ENCODE measurements at places on chromosomes 12 and 14.

DNA sequence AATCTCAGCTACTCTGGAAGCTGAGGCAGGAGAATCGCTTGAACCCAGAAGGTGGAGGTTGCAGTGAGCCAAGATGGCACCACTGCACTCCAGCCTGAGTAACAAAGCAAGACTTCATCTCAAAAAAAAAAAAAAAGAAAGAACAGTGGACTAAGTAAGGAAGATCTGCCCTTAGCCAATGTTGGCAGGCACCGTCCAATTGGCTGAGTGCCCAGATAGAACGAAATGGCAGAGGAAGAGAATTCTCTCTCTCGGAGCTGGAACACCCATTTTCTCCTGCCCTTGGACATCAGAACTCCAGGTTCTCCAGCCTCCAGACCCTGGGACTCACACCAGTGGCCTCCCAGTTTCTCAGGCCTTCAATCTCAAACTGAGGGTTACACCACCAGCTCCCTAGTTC lies 49.9 kb downstream of the ESR2 start:
- DNase-seq = no peak

- no peak for DNase-seq
Observed at GRCh38 chr12:46585854-46586621, 213.5 kb upstream of the SLC38A2 start.

GRCh38 chr14:80958226-80958625 lies 2.8 kb downstream of the TSHR start:
- no peak for DNase-seq

DNA sequence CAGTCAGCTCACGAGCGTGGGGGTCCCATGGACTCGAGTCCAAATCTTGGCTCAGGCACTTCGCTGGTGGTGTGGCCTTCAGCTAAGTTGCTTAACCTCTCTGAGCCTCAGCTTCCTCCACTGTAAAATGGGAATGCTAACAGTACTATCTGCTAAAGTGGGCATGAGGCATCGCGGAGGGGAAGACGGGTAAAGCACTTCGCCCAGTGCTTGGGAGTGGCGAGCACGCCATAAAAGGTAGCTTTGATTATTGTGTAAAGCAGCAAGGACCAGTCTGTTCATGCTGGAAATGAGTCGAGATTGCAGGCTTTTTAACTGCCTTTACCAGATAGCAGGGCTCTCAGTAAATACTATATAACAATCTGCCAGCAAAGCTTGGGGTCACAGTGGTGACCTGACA lies 24.5 kb downstream of the HRK start:
- no peak for DNase-seq

DNA sequence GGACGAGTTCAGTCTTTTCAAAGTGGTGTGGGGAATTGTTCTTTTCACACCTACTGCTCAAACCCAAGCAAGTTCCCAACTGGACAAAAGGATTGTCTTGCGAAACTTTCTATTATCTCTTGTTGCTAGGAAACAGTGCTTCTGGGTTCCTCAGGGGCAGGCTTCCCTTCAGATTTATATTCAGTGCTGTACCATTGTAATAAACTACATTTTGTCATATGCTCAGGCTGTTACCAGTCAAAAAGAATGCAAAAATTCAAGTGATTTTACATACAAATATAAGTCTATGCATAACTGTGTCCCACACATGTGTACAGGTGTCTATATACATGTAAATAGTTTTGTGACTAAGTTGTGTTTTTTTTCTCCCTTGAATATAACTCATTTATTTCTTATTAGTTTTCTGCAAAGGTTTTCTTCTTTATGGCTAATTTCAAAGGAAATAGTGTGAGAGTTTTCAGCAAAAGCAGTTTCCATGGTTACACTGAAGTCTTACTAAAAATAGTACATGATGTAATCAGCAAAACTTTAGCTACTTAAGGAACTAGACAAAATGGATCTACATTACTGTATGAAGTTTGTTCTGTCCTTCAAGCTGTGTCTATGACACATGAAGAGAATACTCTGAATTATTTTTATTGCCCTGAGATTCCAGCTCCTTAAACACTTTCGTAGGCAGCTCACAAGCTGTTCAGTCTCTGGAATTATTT lies 430.2 kb upstream of the TMPO start:
- DNase-seq = no peak

DNA sequence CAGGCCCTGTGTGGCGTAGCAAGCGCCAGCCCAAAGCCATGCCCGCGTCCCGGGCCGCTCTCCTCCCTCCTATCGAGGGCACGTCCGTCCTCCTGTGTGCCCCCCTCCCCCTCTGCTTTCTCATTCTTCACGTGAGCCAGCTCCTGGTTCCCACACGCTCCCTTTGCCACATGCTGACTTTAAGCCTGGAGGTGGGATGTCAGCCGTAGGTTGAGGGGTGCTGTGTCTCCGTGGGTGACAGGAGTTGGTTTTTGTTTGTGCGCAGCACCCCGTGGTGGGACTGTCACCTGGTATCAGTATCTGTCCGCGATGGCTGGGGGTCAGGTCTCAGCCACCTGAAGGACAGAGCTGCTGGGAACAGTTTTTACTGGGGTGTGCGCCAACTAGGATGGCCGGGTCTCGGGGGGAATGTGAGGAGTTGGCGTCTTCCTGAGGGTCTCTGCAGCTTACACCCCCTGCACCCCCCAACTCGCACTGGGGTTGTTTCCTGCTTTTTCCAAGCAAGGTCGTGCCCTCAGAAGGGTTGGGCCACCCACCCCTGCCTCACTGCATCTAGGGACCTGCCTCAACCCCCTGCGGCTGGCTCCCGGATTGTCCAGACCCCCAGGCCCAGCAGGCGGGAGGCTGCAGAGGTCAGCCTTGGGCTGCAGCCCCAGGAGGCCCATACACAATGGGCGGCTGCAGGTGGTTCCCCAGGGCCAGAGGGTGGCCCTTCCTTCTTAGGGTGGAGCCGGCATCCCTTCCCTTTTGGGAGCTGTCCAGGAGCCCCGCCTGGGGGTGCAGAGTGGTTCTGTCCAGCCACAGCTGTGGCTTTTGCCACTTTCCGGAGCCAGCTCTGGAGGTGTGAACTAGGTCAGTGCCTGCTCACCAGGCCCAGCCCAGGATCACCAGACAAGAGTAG lies 7.3 kb downstream of the ULK1 start:
- no peak for DNase-seq

GRCh38 chr14:85344171-85344570 lies 185.8 kb upstream of the FLRT2 start:
- DNase-seq = no peak

DNA sequence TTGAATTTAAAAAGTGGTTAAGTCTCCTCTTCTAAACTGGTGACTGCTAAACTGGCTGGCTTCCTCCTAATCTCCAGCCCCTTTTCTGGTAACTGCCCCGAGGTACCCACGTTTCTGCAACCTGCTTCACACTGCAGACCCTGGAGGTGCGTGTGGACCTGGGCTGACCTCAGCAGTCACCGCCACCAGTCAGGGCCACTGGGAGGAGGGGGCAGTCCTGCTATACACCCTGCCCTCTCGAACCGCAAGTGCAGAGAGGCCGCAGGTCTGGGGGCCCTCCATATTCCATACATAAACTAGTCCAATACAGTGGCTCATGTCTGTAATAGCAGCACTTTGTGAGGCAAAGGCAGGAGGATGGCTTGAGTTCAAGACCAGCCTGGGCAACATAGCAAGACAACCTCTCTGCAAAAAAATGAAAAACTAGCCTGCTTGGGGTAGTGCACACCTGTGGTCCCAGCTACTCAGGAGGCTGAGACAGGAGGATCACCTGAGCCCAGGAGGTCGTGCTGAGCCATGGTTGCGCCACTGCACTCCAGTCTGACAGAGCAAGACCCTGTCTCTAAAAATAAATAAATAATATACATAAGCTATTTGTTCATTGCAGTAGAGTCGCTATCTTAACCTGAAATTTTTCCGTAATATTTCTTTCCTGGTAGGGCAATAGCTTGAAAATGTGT lies 25.6 kb downstream of the VPS37B start:
- no peak for DNase-seq

GRCh38 chr12:91965781-91966180 lies 179.9 kb downstream of the BTG1 start:
- DNase-seq = no peak

DNA sequence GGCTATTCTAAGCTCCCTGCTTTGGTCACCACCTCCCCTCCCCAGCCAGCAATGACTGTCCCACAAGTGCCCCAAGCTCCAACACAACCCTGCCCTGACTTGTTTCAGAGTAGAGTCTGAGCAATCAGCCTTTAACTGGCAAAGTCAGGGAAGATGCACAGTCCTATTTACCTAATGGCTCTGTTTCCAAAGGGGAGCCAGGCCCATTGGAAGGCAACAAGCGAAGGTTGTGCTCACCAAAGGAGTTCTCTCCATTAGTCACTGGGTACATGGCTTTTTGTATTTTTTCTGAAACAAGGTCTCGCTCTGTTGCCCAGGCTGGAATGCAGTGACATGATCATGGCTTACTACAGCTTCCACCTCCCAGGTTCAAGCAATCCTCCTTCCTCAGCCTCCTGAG lies 267.1 kb upstream of the CRY1 start:
- no peak for DNase-seq

All from suppressor macrophage treated with lipopolysaccharide for 4 hours (primary cell).